ENCODE measurements at places on chromosomes 16 and 17. TPM values are rescaled to one million over a fixed set of nuclear protein-coding genes. Genes with fewer than 3 reads are reported as not detected.

DNA sequence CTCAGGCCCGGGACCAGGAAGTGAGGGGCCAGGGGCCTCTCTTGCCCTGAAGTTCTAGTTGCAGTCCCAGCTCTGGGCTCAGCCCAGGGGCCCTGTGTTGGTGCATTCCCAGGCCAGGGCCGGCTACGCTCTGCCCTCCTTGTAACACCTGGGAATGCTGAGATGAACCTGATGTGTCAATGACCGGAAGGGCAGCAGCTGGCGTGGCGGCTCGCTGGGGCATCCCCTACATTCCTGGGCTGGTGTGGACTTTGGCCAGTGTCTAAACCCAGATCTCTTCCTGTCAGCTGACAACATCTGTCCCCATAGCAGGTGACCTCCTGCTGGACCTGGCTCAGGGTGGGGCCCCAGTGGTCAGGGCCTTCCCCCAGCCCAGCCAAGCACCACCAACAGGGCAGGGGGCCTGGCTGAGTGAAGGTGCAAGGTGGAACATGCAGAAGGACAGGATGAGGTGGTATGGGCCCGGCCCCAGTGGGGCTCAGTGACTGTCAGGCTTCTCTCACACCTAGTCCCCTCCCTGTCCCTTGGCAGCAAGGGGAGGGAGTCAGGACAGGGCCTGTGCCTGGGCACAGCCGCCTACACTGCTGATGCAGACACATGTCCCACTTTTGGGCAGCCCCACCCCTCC, 15.9 kb downstream of the FAM83G start:
- peak; percentile 82 for DNase-seq

TOM1L2 gene
- total RNA-seq: 68.7 TPM

ANKS4B gene
- 62.9 TPM for total RNA-seq

CLUH gene
- total RNA-seq: 285 TPM

- DNase-seq: no peak
Observed at GRCh38 chr16:51544851-51545467, 393.9 kb upstream of the SALL1 start.

OR3A3 gene
- total RNA-seq: not detected

IGSF6 gene
- 4.7 TPM for total RNA-seq

TPSAB1 gene
- total RNA-seq: 30.4 TPM

GPR179 gene
- total RNA-seq: 0.12 TPM

KRT14 gene
- total RNA-seq: not detected

C16orf96 gene
- 0.08 TPM for total RNA-seq

- no peak for DNase-seq
Observed at GRCh38 chr16:75319513-75320411, 68.3 kb upstream of the BCAR1 start.

DNA sequence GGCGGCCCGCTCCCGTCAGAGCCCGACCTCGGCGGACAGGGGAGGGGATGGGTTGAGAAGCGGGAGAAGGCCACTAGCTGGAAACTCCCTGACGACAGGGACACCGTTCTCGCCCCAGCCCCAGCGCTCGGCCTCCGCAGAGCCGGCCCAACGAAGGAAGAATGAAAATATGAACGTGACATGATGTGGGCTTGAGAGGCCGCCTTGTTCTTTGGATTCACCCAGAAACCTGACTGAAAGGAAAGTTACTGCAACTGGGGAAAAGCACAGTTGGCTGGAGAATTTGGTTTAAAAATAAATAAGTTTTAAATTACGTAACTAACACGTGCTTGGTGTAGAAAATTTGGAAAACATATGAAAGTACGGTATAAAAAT, 21.1 kb downstream of the NPTX1 start:
- DNase-seq: no peak

DNA sequence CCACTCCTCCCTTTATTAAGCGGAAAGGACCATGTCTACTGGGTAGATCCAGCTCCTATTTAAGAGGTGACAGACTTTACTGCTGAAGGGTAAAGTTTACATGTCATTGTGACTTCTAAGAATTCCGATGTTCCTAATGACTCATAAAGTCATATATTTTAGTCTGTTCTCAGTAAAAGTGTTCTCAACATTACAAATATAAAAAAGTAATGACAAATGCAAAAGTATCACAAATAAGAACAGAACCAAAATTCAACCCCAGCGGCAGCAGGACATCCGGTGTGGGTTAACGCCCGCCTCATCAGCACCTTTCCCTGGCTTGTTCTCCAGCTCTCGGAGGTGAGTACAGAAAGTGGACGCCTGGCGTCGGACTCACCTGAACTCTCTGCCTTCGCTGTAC, 6.8 kb downstream of the AXIN1 start:
- no peak for DNase-seq

LMF1 gene
- total RNA-seq: 12.8 TPM

DNA sequence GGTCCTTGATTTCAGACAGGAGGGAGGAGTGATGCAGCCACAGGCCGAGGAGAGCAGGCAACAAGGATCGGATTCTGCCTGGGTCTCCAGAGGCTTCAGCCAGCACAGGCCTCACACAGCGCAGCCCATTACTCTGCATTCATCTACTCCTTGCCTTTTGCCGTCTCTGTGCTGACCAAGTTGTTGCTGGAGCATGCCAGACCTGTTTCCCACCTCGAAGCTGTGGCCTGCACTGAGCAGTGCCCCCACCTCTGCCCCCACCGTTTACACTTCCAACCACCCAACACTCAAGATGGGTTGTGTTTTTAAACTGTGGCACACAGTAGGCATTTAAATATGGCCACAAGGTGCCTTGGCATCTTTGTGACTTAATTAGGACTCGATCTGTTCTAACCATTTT, 1.3 kb downstream of the PRM2 start:
- no peak for DNase-seq

DNA sequence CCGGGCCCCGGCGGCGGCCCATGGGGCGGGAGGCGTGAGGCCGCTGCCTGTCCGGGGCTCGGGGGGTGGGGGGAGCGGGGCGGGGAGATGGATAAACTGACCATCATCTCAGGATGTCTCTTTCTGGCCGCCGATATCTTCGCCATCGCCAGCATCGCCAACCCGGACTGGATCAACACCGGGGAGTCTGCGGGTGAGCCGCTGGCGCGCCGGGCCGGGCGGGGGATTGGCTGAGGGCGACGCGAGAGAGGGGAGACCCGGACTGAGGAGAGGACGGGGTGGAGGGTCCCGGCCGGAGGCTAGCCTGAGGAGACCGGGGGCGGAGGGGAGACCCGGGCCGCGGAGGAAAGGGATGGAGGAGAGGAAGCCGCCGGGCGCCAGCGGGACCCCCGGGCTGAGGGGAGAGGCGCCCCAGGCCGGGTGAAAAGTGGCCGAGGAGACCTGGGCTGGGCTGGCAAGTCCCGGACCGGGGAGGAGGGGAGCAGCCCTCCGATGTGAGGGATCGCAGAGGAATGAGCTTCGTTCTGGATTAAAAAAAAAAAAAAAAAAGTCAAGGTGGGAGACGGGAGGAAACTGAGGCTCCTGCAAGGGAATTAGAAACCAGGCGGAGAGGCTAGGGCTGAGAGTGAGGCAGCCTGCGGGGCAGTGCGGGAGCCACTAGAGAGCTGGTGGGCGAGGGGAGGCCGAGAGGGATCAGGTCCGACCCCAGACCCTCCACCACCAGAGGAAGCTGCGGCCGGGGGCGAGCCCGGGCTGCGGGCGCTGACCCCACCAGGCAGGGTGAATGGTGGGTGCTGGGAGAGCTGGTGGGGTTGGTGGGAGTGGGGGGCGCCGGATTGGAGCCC, 526 bp downstream of the MOSMO start:
- DNase-seq: peak; percentile 36

- DNase-seq: no peak
Observed at GRCh38 chr16:73505577-73505976, 457.6 kb upstream of the ZFHX3 start.

DNA sequence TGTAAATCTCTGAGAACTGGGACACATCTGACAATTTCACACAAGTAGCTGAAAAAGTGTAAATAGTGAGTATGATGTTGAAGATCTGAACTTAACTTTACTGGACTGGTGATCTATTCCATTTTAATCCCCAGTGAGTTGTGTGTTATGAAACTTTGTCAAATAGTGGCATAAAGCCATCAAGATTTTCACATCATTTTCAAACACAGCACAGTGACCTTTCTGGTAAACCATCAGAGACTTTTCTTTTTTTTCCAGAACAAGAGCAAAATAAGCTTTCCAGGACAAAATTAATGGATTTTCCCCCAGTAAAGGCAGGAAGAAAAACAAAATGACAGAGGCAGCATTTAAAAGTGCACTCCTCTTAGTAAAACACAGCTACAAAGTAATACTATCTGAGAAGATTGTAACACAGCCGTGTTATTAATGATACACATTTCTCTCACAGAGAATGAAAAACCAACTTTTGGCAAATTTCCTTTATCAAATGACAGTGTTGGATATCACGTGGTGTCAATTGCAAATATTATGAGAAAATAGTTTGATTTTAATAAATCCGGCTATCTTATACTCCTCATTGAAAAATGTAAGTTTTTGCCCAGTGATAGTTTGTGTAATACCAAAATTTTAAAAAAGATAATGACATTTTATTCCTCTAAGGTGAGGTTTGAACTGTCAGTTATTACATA, 16.8 kb upstream of the COL1A1 start:
- no peak for DNase-seq

GRCh38 chr16:22270525-22270924, 26.7 kb upstream of the POLR3E start:
- DNase-seq: no peak

SPOP gene
- total RNA-seq: 60.5 TPM

KRTAP9-2 gene
- total RNA-seq: not detected

DNA sequence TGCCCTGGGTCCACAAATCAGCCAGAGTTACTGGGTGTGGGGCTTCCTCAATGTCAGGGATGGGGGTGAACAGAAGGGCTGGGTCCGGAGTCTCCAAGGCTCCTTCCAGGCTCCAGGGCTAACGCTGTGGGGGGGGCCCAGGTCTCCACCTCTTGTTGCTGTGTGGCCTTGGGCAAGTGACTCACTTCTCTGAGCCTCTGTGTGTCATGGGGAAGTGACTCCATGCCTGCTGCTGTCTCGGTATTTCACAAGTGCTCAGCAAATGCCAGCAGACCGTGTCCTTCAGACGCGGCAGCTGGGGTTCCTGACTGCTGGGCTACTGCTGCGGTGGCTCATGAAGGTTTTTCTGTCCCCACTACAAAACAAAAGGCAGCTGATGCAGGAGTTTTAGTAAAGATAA, 26.6 kb downstream of the JPH3 start:
- DNase-seq: no peak

All from colonic mucosa (tissue), 4 donors.